ENCODE measurements at places on chromosomes 5 and 9. TPM values are rescaled to one million over a fixed set of nuclear protein-coding genes. Genes with fewer than 3 reads are reported as not detected.

DNA sequence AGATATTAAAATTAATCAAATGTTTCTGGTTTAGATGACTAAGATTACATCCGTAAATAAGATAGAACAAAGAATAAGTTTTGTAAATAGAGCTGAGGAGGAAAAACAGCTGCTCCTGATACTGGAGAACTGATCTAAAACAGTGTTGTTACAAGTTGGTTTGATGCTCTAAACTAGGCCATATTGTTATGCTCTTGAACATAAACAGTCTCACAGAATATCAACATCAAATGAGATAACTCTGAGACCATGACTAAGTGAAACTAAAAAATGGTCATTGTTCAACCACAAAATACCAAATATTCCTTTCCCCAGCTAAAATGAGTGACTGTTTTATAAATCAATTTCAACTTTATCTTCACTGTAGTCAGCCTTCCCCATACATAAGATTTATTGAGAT is 16.5 kb upstream of the SRFBP1 start:
- no peak for ATAC-seq

GRCh38 chr5:22678886-22679285 is 174.3 kb downstream of the CDH12 start:
- ATAC-seq, result no peak

DNA sequence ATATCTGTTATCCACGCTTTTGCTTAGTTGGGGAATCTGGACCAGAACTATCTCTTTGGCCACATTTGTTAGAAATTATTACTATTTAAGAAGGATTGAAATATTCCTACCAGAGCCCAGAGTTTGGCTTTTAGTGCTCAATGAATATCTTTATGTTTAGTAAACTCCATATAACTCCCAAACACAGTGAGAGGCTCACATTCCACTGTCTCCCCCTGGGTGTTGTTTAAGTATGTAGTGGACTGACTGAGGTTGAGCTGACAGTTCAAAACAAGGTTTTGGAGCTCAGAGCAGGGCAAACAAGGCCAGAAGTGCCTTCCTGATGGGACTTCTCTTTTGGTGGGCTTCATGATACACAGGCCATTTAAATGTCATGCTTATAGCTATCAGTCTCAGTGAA is 216.0 kb downstream of the SMARCA2 start:
- ATAC-seq, result no peak

Gene FLT4
- 2.5 TPM for total RNA-seq

DNA sequence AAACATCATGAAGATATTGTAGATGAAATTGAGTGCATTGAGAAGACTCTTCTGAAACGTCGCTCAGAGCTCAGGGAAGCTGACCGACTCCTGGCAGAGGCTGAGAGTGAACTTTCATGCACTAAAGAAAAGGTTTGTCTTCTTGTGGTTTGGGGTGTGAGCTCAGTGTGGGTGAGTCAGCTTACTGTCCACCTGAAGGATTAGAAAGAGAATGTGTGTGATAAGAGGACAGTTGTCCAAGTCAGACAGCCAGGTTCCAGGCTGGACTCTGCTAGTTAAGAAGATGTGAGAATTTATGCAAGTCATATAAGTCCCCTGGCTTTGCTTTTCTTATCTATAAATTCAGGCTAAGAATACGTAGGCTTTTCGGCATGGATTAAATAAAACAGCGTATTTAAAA is 46.9 kb downstream of the RAB14 start:
- no peak for ATAC-seq

- no peak for ATAC-seq
These were observed 326.1 kb upstream of the SLC24A2 start for GRCh38 chr9:20114974-20115373.

DNA sequence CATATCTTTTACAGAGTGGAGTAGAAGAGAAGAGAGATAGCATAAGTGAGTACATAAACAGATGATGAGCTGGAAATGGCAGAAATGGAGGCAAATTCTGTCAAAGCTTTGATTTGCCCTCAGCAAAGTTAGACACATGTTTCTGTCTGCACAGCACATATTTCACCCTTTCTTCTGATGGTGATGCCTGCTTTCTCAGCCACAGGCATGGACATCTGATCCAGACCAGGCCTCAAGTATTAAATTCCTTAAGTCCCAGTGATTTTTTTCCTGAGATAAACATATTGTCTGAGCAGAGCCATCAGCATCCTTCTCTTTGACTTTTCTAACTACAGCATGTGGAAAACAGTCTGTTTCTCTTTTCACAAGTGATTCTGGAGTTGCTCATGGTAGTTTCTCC is 409.8 kb downstream of the MAN2A1 start:
- no peak for ATAC-seq

GRCh38 chr5:139481122-139481533 is 1.4 kb downstream of the STING1 start:
- ATAC-seq, result peak; percentile 9

Gene NFIB
- total RNA-seq, result 27.1 TPM

DNA sequence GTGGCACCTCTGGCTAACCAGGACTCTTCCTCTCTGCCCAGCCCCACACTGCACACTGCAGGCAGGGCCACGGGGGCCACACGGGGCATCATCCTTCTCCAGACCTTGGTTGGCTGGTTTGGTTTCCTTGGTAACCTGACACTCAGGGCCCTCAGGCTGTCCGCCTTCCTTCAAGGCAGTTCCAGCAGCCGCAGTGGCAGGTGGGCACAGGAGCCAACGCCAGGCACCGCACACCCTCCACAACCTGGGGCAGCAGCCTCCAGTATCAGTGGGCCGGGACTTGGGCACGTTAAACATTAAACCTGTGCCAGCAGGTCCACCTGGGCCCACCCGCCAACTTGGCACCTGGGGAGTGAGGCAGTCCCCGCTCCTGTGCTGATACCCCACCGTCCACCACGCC is 1.9 kb downstream of the NPDC1 start:
- ATAC-seq, result no peak

Gene MYOZ3
- 4.7 TPM for total RNA-seq

DNA sequence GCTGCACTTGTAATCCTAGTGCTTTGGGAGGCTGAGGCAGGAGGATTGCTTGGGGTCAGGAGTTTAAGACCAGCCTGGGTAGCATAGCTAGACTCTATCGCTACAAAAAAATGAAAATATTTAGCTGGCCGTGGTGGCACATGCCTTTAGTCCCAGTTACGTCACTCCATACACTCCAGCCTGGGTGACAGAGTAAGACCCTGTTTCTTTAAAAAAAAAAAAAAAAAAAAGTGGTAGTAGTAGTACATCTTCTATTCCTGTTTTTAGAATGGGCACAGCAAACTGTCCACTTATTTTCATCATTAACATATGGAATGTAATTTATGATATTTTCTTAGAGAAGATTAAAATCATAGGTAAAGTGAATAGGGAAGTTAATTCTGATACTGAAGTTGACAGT is 48.2 kb downstream of the TRIO start:
- ATAC-seq, result no peak

DNA sequence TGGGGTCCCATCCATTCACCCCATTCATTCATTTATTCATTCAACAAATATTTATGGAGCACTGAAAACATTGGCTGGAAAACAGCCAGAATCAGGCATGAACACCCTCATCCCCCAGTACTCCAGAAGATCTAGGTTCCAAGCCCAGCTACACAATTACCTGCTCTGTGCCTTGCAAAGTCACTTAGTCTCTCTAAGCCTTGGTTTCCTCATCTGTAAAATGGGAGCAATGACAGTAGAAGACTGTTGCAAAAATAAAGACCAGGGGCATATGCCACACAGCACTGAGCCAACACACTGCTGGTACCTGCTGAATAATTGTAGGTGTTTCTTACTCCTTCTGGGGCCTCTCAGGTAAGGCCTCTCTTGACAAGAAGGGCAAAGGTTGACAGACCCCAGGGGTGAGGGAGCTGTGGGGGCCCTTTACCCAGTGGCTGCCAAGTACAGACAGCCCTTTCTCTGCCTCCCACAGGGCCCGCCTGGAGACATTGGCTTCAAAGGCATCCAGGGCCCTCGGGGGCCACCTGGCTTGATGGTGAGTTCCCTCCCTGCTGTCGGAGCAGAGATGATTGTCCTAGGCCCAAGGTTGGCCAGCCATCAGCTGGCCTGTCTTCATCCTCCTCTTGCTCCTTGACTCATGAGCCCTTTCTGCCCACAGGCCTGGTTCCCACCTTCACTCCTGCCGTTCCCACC is 22.6 kb upstream of the ORM1 start:
- no peak for ATAC-seq

- ATAC-seq, result no peak
These were observed 315.5 kb downstream of the SLIT3 start for GRCh38 chr5:168985454-168985853.

- no peak for ATAC-seq
These were observed 113.4 kb downstream of the CMYA5 start for GRCh38 chr5:79803007-79803406.

DNA sequence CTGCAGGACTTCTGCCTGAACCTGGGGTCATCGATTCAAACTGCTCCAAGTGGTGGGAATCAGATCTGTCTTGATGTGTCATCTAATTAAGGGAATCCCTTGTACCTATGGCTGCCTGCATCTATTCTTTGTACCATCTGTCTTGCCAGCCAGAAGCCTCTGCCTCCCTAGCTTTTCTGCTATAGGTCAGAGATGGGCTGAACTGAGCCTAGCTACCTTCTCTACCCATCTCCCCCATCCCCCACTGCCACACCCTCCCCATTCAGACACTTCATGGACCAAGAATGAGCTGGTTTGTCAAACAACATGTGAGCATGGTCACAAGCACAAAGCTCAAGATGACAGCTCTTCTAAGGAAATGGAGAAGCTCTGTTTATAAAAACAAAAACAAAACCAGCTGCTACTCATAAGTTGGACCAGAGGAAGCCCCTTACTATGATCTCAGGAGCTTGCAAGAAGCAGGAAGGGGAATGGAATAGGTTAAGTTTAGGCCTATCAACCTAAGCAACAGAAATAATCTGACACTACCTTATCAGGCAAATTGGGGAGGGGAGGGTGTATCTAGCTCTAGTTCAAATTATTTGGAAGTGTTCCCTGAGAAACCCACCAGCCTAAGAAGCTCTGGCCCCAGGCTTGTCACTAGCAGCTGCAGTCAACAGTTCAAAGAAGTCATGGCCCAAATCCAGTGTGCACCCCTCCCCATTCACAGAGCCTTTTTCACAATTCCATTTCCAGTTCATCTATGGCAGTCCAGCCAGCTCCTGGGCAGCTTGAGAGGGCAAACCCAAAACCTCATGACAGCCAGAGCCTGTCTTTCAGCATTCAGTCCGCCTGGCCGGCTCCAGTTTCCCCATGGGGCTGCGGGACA is 29.9 kb downstream of the SKP1 start:
- ATAC-seq, result no peak

GRCh38 chr5:9059920-9060691 is 485.8 kb downstream of the SEMA5A start:
- peak; percentile 79 for ATAC-seq
